Stimulated activated CD8-positive, alpha-beta memory T cell treated with anti-CD3 and anti-CD28 coated beads, Interleukin-4, amount 100 ng/mL, for 4 hours (primary cell): ENCODE measurements at places on chromosomes 4 and X.
A peak's percentile ranks its signal among the peaks of the same experiment; 100 is the strongest.

GRCh38 chr4:74539044-74539790 is 94.3 kb downstream of the AREG start:
- DNase-seq: no peak

DNA sequence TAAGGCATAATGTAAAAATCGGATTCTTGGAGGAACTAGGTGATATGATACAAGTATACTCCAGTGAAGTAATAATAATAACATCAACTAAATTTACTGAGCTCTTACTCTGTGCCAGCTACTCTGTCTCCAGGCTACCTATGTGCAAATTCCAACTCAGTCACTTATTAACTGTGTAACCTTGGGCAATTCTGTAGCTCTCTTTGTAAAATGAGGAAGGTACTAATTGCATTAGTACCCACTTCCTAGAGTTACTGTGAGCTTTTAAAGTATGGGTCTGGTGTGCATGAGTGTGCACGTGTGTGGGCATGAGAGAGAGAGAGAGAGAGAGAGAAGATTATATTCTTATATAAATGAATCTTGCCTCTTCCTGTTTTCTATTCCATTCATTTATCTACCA is 169.9 kb downstream of the KCNIP4 start:
- no peak for DNase-seq

DNA sequence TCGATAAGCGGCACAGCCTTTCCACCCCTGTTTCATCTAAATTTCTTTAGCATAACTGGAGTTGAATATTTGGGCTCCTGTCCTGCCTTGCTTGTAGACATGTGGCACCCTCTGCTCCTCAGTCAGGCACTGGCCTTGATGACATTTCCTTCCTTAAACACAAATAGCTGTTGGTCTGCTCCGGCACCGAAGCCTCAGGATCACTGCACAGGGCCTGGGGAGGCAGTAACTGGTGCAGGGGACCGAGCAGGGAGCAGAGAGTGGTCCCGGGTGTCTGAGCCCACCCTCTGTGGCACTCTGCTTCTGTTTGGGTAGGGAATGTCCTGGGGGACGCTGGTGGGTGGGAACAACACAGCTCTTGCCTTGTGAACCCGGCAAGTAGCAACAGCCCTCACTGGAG is 13.6 kb downstream of the RGS12 start:
- no peak for DNase-seq

DNA sequence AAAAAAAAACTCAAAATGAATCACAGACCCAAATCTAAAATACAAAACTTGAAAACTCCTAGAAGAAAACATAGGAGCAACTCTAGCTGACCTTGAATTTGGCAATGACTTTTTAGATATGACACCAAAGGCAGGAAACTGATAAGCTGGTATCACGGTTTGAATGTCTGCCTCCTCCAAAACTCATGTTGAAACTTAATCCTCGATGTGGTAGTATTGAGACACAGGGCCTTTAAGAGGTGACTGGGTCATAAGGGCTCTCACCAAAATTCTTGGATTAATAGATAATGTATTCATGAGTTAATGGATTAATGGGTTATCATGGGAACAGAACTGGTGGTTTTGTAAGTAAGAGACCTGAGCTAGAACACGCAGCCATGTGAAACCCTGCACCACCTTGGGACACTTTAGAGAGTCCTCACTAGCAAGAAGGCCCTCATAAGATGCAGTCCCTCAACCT is 40.5 kb downstream of the FRYL start:
- DNase-seq: no peak

DNA sequence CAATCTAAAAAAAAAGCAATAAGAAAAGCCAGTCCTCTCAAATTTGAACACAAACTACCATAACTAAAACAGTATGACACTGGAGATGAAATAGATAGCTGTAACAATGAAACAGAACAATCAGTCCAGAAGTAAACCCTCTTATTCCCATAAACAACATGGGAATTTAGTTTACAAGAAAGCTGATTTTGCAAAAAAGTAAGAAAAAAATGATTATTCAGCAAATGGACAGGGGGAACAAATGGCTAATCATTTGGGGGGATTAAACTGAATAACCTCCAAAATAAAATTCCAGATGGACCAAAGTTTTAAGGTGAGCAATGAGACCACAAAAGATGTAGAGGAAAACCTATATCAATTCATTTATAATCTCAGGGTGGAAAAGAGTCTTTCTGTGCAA is 16.1 kb upstream of the SASH3 start:
- no peak for DNase-seq

DNA sequence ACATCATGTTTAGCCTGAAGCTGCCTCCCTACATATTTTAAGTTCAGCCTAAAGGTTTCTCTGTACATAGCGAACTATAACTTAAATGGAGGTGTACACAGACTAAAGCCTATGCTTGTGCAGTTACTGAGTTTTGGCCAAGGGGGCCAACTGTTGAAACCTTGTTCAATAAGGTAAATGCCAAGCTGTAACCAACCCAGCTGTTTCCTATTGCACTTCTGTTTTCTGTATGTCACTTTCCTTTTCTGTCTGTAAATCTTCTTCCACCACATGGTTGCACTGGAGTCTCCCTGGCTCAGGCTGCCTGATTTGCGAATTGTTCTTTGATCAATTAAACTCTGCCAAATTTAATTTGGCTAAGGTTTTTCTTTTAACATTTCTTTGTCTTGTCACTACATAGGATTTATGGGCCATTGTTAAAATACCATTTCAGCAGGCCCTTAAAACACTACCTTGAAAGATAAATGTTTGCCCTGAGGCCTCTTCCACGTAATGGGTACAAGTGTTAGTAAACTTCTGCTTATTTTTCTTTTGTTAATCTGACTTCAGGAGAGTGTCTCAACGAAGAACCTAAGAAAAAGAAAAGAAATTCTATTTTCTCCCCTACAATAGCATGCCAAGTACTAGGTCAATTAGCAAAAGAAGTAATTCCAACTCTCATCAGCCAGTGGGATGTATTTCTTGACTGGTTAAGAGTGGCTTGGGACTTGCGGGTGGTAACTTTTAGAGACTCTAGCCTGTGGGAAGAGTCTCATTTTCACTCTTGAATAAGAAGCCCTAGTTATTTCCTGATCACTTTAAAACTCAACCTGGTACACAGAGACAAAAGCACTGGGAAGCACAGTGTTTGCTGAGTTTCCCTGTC is 45.7 kb upstream of the PRSS12 start:
- DNase-seq: no peak

GRCh38 chr4:145390571-145390970 is 91.1 kb upstream of the SMAD1 start:
- no peak for DNase-seq

DNA sequence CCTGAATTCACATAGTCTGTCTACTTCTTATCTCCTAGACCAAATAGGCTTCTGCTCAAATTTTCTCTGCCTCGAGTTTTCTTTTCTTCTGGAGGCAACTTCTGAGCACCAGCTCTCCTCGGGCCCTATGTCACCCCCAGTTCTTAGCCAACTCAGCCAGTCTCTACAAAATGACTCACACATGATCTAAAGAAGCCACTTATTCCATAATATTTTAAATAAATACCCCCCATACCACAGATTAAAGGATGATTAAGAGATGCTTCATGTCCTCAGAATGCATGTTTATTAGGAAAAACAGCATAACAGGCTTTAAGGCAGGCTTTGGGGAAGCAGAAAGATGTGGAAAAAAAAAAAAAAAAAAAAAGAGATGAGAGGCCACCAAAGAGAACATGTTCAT is 36.6 kb upstream of the DDX53 start:
- no peak for DNase-seq

- DNase-seq: no peak
These were observed 3.6 kb upstream of the FHL1 start for GRCh38 chrX:136143711-136144110.

DNA sequence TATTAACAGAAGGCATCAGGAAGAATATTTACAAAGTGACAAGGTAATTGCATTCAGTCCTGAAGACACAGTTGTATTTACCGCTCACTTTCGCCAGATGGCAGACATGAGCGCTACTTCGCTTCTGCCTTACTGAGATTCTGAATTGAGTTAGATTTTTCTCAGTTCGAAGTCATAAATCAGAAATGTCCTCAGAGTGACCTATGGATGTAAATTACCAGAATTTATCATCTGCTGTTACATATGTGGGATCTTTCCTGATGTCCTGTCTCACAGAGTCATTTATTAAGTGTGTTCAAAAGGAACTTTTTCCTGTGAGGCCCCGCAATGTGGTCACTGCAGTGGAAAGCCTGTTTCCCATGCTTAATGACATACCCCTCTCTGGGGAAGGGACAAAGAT is 97.3 kb upstream of the DCLK2 start:
- peak; percentile 3 for DNase-seq

DNA sequence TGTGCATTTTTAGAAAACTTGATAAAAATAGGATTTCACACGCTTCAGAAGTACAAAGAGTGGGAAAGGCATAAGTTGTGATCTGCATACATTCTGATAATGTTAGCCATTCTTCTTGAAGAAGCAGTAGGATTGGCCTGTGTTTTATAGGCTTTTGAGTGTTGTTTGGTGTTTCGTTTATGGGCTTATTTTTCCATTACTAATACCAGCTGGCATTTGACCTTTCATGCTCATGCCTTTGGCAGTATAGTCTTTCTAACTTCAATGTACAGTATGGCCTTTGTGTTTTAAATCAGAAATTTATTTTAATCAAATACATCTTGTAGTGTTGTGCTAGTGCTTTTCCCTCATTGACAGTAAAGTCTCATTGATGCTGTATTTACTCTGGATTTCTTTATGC is 51.5 kb upstream of the SLC4A4 start:
- DNase-seq: no peak

- no peak for DNase-seq
These were observed 148.7 kb upstream of the CTSO start for GRCh38 chr4:156102411-156102810.

GRCh38 chr4:2251795-2252529 is 9.9 kb downstream of the MXD4 start:
- DNase-seq: no peak

DNA sequence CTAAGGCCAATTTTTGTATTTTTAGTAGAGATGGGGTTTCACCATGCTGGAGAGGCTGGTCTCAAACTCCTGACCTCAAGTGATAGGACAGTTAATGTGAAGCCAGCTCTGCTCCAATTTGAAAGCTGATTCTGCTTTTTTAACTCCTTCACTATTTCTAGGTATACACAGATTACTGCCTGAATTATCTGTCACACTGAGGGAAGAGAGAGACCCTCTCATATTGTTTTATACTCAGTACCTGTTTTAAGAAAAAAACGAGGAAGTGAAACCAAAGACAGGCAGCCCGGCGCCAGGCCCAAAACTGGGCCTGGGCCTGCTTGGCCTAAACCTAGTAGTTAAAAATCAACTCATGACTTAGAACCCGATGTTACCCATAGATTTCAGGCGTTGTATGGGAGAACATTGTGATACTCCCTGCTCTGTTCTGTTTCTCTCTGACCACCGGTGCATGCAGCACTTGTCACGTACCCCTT is 1601.5 kb upstream of the PCDH10 start:
- no peak for DNase-seq
